ENCODE measurements at places on chromosomes 3 and 15.

- DNase-seq: no peak
Observed at GRCh38 chr15:47504624-47505256, 212.6 kb upstream of the SEMA6D start.

GRCh38 chr3:114067804-114068203, 11.3 kb downstream of the QTRT2 start:
- no peak for DNase-seq

DNA sequence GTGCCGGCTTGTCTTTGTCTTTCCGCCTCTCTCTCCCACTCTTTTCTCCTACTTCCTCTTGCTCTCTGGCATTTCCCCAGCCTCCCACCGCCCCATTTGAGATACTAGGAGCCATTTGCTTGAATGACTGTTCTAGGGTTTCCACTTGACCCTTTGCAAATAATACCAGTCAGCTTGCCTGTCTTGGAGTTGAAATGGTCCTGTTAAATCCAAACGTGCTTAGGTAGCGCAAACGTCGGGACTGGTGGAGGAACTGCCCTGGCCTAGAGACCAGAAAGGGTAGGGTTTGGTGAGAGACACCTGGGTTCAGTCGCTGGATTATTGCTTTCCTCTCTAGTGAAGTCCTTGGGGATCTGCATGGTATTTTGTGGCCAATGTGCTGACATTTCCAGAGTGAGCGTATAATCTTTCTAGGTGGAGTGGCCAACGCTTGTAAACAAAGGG, 10.6 kb downstream of the ZIC1 start:
- no peak for DNase-seq

DNA sequence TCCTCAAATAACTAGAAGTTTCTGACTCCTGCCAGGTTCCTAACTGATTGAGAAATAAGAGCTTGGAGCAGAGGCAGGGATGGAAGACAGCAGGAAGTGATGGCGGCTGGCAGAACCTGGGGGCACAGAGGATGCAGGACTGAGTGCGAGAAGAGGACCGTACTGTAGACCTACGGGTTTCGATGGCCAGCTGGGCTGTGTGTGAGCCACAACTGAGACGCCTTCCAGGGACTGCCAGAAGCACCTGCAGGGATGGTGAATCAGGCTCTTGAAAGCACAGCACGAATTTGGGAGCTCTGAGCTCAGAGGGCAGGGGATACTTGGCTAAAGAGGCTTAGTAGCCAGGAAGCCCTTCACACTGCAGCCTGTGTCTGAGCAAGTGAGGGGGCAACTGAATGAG, 165.6 kb downstream of the ABHD5 start:
- no peak for DNase-seq

DNA sequence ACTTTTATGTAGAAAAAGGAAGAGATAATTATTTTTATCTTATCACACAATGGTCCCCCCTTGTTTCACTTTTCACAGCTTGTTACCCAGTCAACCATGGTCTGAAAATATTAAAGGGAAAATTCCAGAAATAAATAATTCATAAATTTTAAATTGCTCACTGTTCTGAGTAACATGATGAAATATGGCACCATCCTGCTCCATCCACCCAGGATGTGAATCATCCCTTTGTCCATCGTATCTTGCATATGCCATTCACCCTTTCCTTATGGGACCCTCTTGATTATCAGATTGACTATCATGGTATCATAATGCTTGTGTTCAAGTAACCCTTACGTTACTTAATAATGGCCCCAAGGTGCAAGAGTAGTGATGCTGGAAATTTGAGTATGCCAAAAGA, 43.7 kb downstream of the ANKRD28 start:
- DNase-seq: no peak

DNA sequence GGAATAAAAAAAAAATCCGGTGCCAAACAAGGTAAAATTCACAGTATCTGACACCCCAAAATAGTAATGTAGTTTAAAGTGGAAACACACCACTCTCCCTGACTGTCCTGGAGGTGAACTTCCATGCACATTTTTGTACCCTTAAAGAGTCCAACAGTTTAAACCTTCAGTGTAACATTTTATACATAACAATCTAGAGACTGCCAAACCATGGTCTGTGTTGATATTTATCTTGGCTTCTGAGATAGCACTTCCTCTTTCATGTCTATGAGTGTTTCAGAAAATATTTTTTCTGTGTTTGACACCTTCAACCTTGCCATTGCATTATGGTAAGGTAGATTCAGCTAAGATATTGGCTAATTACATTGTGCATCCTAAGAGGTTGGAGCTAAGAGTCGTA, 13.9 kb downstream of the TMEM45A start:
- no peak for DNase-seq

GRCh38 chr3:106714400-106714799, 662.8 kb upstream of the CCDC54 start:
- DNase-seq: no peak

GRCh38 chr3:38039899-38040261, 872 bp downstream of the DLEC1 start:
- no peak for DNase-seq

GRCh38 chr3:100075196-100075595, 39.1 kb downstream of the FILIP1L start:
- DNase-seq: no peak

- no peak for DNase-seq
Observed at GRCh38 chr3:36135863-36136262, 244.4 kb upstream of the STAC start.

- DNase-seq: no peak
Observed at GRCh38 chr3:121735047-121735696, 14.4 kb downstream of the GOLGB1 start.

DNA sequence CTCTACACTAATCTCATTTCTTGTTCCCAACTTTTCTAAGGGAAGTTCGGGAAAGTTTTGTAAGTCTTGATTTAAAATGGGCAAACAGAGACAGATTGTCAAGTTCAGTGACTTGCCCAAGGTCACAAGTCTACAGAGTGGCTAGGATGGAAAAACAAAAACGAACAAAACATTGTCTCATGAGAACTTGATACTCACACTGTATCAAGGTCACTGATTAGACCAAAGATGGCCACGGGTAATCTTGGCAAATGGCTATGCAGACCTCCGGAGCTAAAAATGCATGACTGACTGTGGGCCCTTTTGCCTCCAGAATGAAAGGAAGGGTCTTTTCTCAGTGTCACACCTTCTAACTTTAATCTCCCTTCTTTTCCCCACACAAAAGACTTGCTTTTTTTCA, 460.9 kb downstream of the FOXP1 start:
- DNase-seq: no peak

GRCh38 chr3:63135367-63135766, 142.7 kb upstream of the SYNPR start:
- no peak for DNase-seq

GRCh38 chr15:69474291-69474690, 21.7 kb downstream of the RPLP1 start:
- no peak for DNase-seq

GRCh38 chr3:139671863-139672646, 5.7 kb downstream of the NMNAT3 start:
- no peak for DNase-seq

- no peak for DNase-seq
Observed at GRCh38 chr3:38140326-38141172, 2.1 kb downstream of the MYD88 start.

DNA sequence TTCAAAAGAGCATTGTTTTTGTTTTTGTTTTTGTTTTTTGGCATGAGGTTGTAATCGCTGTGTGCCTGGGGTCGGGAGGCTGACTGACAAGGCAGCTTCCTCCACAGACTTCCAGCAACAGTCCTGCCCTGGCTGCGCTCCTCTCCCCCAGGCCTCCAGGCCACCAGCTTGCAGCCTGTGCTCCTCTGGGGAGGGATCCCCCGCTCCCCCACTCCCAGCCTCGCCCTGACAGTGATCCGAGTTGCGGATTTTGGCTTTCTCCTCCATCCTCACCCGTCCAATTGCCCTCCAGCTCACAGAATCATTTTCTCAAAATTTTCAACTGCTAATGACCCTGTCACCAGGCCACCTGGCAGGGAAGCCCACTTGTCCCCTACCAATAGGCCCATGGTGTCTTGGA, 36.5 kb upstream of the PCSK6 start:
- no peak for DNase-seq

DNA sequence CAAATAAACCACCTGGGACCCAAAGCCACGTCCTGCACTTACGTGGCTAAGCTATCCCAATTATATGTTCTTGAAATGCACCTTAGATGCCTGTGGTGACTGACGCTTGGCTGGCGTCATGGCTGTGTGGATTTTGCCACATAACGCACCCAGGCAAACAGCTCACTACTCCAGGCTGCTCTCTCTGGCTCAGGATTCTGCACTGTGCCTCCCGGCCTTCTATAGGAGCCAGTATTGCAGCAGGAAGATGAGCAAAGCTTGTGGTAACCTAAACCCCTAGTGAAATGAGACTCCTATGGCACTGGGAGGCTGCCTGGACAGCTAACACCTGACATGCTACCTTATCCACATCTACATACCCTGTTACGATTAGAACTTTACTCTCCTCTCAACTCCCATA, 179.3 kb downstream of the THRB start:
- DNase-seq: no peak

- DNase-seq: no peak
Observed at GRCh38 chr3:20574746-20575145, 388.7 kb upstream of the SGO1 start.

DNA sequence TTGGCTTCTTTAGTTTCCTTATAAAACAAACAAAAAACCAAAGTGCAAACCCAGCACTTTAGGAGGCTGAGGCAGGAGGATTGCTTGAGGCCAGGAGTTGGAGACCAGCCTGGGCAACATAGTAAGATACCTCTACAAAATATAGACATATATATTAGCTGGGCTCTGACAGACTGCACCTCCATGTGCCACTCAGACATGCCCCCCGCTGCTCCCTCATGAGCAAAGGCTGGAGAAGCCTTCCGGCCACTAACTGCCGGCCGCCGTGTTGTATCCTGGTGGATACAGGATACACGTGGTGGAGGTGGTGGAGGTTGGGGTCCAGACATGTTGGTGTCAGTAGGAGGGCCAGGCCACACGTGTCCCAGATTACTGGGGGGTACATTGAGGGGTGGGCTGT, 29.4 kb upstream of the CCR4 start:
- DNase-seq: no peak

DNA sequence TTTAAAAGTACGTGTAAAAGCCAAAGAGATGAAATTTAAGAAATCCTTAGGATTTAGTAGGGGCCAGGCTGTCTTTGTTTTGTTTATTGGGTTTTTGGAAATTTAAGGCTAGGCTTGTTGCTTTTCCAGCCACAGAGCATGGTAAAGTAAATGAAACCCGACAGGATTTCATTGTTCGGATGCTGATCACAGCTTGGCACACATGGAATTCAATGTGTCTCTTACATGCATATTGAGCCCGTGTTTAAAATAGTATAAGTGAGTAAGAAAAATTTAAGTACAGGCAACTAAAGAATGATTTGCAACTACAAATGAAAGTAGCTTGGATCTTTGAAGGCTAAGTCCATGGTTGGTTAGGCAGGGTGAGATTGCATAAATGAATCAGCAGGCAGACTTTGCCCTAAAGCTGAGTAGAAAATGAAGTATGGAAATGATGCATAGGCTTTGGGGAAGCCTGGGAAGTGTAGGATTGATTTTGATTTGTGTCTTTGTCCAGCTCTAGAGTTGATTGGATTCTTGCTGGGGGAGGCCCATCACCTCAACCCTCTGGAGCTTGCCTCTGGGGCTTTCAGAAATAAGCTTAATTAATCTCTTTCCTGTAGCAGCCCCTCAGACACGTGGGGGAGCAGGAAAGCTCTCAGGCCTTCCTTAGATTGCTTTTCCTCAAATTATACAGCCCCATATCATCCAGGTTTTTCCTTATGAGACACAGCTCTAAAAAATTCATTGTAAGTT, 68.2 kb upstream of the ADAMTSL3 start:
- no peak for DNase-seq

GRCh38 chr3:73137736-73138403, 76.4 kb downstream of the EBLN2 start:
- DNase-seq: no peak

GRCh38 chr3:140857993-140858392, 83.6 kb upstream of the SLC25A36 start:
- DNase-seq: no peak

DNA sequence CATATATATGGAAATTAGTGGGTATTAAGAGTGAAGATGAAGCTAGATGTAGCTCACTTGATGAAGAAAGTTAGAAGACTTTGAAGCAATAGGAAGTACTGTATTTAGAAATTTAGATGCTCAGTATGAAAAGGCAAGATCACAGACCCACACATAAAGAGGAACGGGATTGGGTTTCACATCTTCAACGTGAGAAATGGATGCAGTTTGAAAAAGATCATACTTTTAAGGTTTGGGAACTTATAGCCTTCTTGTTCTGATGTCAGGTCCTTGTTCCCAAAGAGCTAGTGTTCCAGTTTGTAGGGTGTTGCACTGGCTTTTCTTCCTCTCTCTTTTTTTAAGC, 16.7 kb downstream of the AP3S2 start:
- DNase-seq: no peak

DNA sequence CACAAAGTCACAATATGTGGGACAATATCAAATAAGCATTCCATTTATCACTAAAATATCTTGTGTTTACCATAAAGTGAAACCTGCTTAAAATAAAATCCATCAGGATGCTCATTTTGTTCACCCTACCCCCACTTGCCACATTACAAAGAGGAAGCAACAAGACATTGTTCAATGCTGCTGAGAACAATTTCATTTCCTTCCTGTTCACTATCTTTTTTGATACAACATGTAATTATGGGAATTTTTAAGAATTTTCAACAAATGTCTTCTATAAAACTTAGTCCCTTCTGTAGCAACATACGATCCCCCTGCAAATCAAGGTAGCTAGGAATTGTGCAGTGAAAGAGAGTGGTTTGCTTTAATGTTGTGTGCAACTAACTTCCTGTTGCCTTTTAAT, 34.9 kb upstream of the GPR160 start:
- DNase-seq: no peak

DNA sequence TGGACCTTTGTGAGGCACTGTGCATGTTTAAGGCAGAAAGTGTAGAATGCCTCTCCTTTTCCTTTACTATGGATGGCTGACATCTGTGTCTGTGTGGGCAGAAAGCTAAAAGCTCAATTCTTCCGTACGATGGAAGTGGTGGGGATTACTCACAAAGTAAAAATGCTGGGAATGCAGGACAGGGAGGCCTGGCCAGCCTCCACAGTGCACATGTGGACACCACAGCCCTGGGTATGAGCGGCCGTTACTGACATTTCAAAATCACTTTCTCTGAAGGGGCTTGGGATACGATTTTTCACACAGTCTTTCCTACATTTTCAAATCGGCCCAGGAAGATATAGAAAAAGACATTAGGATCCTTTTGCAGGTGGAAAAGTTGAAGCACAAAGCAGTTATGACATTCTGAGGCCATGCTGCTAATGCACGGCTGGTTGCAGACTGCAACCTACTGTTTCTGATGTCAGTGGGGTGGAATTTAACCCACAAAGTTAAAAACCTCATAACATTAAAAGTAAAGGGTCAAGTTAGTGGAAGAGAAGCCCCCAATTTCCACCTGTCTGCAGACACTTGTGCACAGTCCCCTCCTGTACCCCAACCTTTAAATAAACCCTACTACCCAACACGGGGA, 27.9 kb downstream of the EHD4 start:
- no peak for DNase-seq

GRCh38 chr3:190076136-190076535, 44.6 kb downstream of the P3H2 start:
- no peak for DNase-seq

GRCh38 chr3:13064159-13064868, 8.9 kb downstream of the IQSEC1 start:
- DNase-seq: no peak

Measured in NCI-H1092 treated with DMSO at 0.1 percent for 48 hours (cell line).